ENCODE measurements at places on chromosomes 7 and 10.

DNA sequence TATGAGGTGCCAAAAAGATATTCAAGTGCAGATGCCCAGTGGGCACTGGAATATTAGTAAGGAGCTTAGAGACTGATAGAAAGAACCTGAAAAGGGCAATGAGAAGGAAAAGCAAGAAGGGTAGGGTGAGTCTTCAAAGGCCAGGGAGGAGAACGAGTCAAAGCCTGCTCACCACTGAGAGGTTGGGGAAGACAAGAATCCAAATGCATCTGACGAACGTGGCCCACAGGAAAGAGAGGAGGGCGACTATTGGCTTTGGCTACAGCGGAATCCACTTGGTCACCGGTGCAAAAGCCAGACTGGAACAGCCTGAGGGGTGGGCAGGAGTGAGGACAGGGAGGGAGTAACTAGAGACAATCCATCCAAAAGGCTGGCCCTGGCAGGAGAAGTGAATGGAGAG lies 216.7 kb upstream of the KLF14 start:
- DNase-seq, result no peak

GRCh38 chr10:3763035-3763456 lies 22.0 kb downstream of the KLF6 start:
- DNase-seq, result no peak

GRCh38 chr10:3570855-3571266 lies 214.1 kb downstream of the KLF6 start:
- DNase-seq, result no peak

DNA sequence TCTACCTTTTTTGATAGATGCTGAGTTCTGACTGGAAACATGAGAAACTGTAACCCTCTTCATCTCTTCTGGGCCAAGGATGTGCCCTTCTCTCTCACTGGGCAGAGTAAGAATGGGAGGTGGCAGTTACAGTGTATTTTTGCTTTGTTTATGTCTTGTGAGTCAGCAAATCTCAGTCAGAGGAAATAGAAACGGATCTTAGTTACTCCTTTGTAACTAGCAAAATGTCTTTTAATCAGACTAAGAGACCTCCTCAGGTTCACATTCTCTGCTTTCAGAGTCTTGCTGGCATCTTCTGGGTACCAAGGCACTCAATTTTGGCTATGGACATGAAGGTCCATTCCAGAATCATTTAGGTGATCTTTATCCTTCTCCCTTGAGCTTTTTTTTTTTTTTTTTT lies 70.9 kb downstream of the HHEX start:
- DNase-seq, result no peak

GRCh38 chr10:86367152-86367951 lies 757 bp upstream of the GRID1 start:
- DNase-seq, result no peak

- DNase-seq, result no peak
These were observed 29.7 kb downstream of the CCDC6 start for GRCh38 chr10:59876695-59877094.

DNA sequence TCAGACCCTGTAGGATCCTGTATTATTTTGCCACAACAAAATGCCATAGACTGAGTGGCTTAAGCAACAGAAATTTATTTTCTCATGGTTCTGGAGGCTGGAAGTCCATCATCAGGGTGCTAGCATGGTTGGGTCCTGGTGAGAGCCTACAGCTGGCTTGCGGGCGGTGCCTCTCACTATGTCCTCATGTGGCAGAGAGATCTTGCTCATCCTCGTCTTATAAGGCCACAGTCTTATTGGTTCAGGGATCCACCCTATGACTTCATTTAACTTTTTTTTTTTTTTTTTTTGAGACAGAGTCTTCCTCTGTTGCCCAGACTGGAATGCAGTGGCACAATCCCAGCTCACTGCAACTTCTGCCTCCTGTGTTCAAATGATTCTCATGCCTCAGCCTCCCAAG lies 90.9 kb downstream of the LSM5 start:
- DNase-seq, result no peak

All from activated naive CD4-positive, alpha-beta T cell treated with anti-CD3 and anti-CD28 coated beads, Interleukin-2, amount 50 U/mL, for 16 hours (primary cell).